Naive thymus-derived CD8-positive, alpha-beta T cell (primary cell): ENCODE measurements at places on chromosomes 2 and 18. TPM values are rescaled to one million over a fixed set of nuclear protein-coding genes. Genes with fewer than 3 reads are reported as not detected.

GYPC gene
- 265 TPM for polyA plus RNA-seq

- DNase-seq: no peak
These were observed 299.7 kb downstream of the PRKCE start for GRCh38 chr2:45951025-45951727.

DNA sequence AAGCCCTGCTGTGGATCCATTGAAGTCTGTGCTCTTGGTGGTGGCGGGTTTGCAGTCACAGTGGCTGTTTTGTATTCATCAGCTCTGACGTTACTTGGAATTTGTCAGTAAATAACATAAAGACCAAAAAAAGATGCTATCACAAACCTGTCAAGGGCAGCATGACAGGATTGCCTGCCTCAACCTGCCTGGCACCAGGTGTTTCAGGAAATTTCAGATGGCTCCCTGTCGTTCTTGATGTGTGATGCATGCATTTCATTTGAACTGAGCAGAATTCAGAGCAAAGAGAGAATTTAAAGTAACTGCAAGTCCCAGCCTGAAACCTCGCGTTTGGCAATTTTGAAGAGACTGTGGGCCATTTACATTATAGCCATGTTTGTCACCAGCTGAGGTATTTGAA is 50.3 kb upstream of the EPC2 start:
- DNase-seq: no peak

DNA sequence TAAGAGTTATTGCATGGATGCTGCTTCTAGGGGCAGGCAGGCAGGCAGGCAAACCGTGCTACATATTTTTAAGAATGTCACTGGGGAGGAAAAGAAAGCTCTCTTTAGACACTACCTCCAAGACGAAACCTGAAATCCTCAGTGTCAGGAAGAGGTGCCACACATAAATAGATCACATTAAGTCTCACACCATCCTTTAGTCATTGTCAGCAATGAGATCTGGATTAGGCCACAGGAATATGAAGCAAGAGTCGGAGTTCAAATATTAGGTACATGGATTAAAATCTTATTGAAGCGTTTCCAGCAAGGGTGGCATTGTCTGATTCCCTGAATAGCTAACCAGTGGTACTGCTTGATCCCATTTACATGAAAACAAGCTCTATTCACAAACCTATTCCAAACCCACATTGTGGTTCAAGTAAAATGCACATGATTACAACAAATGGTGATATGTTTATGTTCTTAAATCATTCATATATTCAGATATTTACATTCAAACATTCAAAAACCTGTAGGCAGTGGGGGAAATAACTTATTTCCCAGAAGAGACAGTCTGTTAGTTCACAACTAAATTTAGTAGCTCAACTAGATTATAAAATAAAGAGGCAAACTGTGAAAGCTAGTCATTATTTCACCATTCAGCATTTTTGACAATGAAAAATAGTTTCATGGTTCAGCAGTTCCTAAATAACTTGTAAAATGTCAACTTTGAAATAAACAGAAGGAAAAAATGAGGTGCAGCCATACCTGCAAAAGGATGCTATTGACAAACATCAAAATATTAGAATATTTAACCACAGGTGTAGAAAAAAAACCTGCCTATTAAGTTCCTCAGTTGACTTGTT is 195.4 kb upstream of the SIX3 start:
- no peak for DNase-seq

GRCh38 chr18:56038171-56039030 is 450.4 kb upstream of the TCF4 start:
- DNase-seq: no peak

DNA sequence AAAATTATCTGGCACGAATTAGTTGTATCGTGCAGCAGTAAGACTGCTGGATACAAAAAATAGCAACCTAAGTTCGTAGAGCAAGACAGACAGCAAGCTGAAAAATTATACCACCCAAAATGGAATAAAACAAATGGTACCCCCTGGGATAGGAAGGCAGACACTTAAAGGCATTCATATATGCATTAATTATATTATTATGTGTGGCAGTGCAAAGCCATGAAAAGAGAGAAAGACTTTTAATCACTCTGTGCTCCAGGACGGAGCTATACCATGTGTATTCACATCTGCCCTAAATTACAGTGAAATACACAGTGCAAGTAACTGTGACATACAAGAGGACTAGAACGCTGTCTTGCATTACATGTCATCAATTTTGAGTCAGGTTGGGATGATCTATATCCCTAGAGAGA is 235.9 kb downstream of the GULP1 start:
- no peak for DNase-seq
